Activated CD4-positive, alpha-beta T cell treated with anti-CD3 and anti-CD28 coated beads, Interleukin-2, amount 50 U/mL, for 1 hour (primary cell): ENCODE measurements at places on chromosomes 6 and 20.
A peak's percentile ranks its signal among the peaks of the same experiment; 100 is the strongest.

- no peak for DNase-seq
Measured at GRCh38 chr6:2232445-2232844, 13.0 kb downstream of the GMDS start.

DNA sequence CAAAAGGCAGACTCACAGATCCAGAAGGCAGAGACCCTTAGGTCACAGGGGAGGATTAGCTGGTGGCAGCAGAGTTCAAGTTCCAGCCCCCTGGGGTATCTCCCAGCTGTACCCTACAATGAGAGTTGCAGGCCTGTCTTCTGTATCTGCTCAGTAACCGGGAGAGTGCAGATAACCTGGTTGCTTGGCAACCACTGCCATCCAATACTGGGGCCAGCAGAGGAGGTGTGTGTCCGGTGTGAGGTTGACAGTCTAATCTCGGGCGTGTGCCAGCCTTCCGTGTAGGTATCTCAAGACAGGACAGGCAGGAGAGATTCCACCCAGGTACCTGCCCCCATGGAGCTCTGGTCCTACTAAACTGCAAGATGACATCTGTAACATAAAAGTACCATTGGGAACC is 56.6 kb upstream of the TBC1D7 start:
- no peak for DNase-seq

DNA sequence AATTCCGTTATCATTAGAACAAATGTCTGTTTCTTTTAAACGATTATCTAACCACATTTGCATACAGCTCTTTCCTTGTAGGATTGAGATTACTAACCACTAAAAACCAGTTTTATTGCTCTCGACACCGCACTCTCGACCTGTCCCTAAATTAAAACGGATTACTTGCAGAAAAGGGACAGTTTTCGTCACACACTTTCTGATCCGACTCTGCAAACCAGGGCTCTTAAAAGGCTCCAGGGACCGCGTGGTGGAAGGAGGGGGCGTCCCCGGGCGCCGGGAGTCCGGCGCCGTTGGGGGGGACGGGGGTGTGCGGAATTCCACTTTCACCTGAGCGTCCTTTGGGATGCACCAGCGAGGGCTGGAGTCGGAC is 731 bp downstream of the MAK start:
- no peak for DNase-seq

DNA sequence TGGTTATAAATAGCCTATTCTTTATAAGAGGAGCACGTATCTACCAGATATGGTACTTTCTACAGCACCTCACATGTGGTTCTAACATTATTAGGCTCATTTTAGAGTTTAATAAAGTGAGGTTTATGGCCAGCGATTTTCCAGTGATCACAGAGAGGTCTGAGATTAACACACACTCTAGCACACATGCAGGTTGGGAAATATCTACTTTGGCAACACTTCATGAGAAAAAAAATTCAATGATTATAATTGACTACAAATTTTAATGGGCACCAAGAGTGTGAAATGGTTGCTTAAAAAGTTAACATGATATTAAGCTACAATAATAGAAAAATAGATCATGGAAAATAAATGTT is 693 bp upstream of the KLHL31 start:
- no peak for DNase-seq

GRCh38 chr6:9851541-9852380 is 563.1 kb downstream of the TFAP2A start:
- DNase-seq = no peak

DNA sequence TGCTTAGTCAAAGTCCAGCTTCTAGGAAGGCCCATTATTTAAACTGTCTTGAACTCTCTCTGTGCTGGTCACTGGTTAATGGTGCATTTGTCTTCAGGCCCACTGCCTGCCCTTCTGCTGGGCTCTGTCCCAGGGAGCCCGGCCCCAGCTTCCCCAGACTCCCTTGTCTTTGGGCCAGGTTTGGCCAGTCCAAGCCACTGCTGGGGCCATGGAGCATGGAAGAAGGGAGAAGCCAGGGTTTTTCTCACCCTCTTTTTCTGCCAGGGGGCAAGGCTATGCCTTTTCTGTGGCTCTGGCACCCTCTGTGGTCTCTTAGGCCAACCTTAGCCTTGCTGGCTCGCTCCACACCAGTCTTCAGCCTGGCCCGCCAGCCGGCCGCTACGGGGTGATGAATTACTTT is 390.0 kb upstream of the SULF2 start:
- no peak for DNase-seq

- peak; percentile 38 for DNase-seq
Measured at GRCh38 chr6:36204068-36204753, 7.7 kb downstream of the BRPF3 start.

GRCh38 chr20:39909447-39909846 is 779.6 kb downstream of the MAFB start:
- DNase-seq = no peak

- peak; percentile 67 for DNase-seq
Measured at GRCh38 chr20:25058051-25058846, at the start of gene ACSS1. TSS of gene ACSS1 (minus strand) at chr20:25058139. CDS start at chr20:25058102, 37 bp downstream.

- no peak for DNase-seq
Measured at GRCh38 chr6:116108836-116109235, 8.2 kb downstream of the NT5DC1 start.

GRCh38 chr20:47263465-47264084 is 92.9 kb downstream of the ZMYND8 start:
- no peak for DNase-seq

DNA sequence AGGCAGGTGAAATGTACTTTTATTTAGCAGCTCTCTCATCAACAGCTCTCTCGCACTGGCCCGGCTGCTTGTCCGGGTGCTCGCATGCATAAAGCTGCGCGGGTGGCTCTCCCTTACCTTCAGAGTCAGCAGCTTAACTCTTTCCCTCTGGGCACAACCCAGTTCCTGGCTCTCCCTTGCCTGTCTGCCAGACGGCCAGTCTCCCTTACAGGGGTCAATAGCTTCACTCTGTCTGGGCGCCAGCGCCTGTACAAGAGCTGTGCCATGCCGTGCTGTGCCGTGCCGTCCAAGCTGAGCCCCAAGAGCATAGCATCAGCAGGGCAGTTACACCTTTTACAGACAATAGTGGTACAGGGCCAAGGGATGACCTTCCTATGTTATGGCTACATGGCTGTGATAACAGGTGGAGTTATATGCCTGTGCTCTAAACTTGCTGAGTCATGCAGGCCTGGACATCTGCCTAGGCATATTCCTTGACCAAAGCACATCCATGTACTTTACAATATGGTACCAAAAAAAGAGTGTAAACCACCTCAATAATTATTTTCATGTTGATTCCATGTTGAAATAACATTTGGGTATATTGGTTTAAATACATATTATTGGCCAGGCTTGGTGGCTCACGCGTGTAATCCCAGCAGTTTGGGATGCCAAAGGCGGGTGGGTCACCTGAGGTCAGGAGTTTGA is 47.9 kb downstream of the BLTP3A start:
- DNase-seq = no peak

GRCh38 chr6:132275066-132275970 is 126.0 kb downstream of the MOXD1 start:
- DNase-seq = no peak

DNA sequence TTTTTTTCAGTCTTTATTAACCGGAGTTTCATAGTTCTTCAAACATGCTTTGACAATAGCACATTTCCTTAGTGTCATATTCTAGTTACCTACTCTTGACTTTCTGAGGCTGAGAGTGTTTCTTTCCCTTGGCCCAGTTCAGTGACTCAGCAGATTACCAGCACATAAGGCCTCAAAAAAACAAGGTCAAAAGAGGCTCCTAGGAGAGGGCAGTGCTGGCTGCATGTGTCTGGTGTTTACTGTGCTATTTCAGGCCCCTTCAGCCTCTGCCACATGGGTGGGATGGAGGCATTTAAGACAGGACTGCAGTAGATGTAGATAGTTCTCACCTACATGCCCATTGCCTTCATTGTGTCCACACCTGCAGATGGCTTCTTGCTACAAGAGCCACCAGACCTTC is 198.2 kb upstream of the SSTR4 start:
- no peak for DNase-seq

DNA sequence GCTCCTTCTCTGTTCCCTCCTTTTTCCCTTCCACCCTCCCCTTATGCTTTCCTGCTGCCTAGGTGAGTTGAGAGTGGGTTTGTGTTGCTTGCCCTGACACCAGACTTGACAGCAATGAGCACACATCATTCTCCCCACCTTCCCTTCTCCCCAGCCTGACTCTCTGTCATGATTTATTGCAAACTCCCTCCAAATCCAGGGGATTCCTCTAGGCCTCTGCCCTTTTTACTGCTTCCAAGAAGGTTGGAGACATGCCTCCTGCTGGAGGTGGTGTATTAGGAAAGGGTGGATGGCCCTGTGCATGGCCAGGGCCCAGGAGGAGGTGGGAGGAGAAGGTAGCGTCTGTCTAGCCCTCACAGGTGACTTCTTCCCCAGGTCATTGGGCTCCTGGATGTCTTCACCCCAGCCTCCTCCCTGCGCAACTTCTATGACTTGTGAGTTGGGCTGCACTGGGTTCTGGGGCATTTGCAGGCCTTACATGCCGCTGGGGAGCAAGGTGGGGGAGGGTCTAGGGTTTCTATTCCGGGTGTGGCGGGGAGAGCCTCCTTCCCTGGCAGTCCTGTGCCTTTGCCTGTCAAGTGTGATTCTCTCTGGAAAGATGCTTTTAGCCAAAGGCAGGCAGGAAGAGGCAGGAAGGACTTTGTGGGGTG is 2.1 kb downstream of the MAPK13 start:
- DNase-seq = no peak

- no peak for DNase-seq
Measured at GRCh38 chr20:40481337-40481736, 207.7 kb downstream of the MAFB start.

- DNase-seq = no peak
Measured at GRCh38 chr6:166554316-166554715, 32.2 kb downstream of the RAMACL start.

DNA sequence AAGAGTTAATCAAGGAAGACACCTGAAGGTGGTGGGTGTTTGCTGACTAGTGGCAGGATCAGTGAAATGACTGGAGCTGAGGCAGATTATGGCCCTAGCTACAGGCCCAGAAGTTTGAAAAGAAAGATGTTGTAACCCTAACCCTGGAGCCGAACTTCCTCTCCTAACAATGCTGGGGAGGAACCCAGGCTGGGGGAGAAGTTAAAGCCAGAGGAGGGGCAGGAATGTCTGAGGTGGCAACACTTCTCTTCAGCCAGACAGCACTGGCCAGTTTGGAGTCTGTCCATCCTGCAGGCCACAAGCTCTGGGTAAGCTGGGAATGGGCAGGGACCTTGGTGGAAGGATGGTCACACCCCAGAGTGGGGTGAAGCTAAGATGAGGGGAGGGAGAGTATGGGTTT is at the start of gene LST1:
LST1 (plus strand) TSS at position 270 of the 400 bp plus-strand sequence. CDS start 1,023 bp downstream, outside the sequence.
- no peak for DNase-seq

- DNase-seq = peak; percentile 69
Measured at GRCh38 chr20:58481481-58482021, 33.6 kb downstream of the APCDD1L start.

GRCh38 chr20:61464307-61465303 is 212.5 kb downstream of the CDH4 start:
- DNase-seq = no peak

DNA sequence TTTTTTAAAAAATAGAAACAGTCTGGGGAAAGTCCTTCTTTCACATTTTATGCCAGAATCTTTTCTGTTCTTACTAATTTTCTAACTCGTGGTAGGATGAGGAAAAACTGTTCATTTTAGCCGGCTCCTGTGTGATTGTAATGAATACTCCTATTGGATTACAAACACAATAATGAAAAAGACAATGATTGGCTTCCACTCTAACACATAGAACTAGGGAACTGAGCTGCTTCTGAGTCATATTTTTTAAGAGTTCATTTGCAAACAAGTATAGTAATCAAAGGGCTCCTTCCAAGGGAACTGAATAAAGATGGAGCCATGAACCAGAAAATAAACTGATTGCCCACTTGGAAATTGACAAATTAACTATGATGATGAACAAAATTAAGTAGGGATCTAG is 265.3 kb upstream of the TCF21 start:
- no peak for DNase-seq

GRCh38 chr6:43944908-43945767 is 175.1 kb downstream of the VEGFA start:
- no peak for DNase-seq

GRCh38 chr6:138012682-138013081 is 94.5 kb downstream of the PERP start:
- no peak for DNase-seq

DNA sequence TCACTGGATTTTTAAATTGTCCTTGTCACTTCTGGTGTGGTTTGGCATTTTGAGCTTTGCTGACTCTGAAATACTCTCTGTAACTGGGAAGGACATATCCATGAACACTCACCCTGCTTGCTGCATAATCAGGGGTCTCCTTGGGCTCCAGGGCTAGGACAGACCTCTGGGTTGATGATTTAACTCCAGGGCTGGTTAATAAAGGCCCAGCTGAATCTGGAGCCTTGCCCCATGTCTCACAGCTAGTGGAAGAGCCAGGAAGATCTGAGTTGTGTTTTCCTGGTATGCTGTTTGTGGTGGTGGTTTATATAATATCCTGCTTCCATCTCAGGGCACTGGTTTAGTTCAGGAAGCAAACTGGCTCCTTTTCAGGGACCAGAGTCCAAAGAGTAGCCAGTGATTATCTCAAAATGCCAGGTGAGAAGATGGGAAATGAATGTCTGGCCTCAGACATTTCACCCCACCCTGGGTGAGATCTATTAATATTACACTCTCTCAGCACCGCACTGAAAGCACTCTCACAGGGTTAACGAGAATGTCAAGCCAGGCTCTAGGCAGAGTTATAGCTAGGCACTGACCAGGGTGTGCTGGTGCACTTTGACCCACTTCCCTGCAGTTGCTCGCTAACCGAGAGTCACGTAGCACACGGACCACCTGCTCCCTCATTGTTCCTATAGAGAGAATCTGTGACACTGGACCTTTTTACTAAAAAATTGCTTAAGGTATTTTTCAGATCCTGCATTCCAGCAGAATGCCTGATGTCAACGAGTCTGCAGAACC is 90.1 kb upstream of the SLC22A16 start:
- DNase-seq = no peak

DNA sequence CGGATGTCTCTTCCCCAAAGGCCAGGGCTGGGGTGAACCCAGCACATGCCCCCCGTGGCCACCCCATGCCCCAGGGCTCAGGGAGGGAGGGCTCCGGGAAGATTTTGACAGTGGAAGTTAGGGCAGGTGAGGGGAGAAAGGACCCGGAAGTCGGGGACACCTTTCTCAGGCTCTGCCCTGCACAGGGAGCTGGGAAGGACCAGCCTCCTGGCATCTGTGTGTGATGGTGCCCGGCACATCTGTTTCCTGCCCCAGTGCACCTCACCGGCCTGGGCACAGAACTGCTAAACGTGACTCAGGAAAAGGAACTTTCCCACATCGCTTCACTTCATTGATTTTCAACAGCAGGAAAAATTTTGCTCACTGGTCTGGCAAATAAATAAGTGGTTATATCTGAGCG is 141.1 kb upstream of the AFDN start:
- no peak for DNase-seq

GRCh38 chr6:107730683-107731314 is 93.3 kb downstream of the SCML4 start:
- no peak for DNase-seq

GRCh38 chr6:116280933-116281316 is 1.2 kb upstream of the TSPYL1 start:
- no peak for DNase-seq
